ENCODE measurements at places on chromosomes 7 and 10.

- no peak for DNase-seq
Observed at GRCh38 chr7:91912494-91912893, 28.2 kb upstream of the AKAP9 start.

DNA sequence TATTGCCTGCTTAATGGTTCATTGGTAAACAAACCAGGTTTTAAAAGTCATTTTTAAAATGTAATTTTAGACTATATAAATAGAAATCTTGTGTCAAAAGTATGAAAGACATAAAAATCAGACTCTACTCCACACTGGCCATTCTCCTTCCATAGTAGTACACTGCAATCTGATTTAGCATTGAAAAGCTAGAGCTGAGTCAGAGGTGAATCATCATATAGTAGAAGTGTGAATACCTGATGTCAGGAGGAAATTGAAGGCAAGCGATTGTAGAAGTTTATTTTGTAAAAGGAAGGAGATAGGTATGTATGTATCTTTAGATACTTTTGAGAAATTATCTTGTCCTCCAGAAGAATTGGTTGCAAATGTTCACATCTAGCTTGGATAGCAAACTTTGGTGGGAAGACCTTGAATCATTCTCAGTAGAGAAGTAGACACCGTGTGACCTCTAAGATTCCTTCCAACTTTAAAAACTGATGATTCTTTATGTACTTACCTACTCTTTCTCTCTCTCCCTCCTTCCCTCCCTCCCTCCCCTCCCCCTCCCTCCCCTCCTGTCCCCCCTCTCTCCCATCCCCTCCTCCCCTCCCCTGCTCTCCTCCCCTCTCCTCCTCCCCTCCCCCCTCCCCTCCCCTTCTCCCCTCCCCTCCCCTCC, 88.1 kb downstream of the BTAF1 start:
- no peak for DNase-seq

DNA sequence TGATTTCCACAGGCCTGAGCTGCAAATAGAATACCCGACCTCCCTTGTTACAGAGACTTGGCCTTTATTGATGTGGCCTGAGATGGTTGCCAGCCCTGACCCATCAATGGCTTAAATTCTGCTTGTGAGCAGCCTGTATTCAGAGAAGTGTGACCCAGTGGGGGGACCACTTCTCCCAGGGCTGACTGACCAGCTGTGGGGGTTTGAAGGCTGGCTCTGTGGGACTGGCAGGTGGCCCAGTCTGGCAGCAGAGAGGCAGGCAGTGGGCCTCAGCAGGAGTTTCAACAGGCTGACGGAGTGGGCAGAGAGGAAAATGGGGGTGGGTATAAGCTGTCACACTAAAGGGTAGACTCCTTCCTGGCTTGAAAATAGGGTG, 12.2 kb upstream of the PPIF start:
- no peak for DNase-seq

- DNase-seq: peak; percentile 90
Observed at GRCh38 chr10:119667562-119668328, 16.6 kb downstream of the BAG3 start.

- DNase-seq: no peak
Observed at GRCh38 chr7:69989551-69989950, 391.3 kb downstream of the AUTS2 start.

GRCh38 chr7:45684910-45685618, 110.9 kb downstream of the ADCY1 start:
- peak; percentile 13 for DNase-seq

GRCh38 chr7:149444287-149444686, 16.6 kb downstream of the ZNF777 start:
- DNase-seq: no peak

DNA sequence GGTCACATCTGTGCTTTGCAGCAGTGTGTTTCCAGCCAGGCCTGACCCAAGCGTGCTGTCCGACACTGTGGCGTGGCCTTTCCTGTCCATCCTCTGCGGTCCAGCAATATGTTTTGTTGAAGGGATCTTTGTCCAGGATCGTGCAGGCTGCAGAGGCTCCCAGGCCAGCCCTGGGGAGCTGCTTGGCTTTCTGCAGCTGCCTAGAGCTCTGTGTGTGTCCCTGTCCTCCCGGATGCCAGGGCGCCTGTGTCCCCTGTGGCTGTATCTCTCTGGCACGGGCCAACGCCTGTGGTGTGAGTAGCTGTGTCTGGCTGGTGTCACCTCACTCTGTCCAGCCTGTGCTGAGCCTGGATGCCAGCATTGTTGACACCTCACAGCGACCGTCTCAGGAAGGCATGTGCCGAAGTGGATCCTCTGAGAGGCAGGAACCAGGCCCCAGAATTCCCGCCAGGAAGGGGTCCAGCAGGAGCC, 94.5 kb downstream of the INPP5A start:
- peak; percentile 73 for DNase-seq

DNA sequence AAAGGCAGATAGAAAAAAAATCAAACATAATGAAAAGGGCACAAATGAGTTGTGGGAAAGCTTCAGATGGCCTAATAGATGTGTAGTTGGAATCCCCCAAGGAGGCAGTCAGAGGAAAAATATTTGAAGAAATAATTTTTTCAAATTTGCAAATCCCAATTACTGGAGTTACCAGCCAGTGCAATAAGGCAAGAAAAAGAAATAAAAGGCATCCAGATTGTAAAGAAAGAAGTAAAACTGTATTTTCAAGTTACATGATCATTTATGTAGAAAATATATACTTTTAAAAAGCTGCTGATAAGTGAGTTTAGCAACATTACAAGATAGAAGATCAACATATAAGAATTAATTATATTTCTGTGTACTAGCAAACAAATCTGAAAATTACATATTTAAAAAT, 329.0 kb downstream of the SDK1 start:
- no peak for DNase-seq

DNA sequence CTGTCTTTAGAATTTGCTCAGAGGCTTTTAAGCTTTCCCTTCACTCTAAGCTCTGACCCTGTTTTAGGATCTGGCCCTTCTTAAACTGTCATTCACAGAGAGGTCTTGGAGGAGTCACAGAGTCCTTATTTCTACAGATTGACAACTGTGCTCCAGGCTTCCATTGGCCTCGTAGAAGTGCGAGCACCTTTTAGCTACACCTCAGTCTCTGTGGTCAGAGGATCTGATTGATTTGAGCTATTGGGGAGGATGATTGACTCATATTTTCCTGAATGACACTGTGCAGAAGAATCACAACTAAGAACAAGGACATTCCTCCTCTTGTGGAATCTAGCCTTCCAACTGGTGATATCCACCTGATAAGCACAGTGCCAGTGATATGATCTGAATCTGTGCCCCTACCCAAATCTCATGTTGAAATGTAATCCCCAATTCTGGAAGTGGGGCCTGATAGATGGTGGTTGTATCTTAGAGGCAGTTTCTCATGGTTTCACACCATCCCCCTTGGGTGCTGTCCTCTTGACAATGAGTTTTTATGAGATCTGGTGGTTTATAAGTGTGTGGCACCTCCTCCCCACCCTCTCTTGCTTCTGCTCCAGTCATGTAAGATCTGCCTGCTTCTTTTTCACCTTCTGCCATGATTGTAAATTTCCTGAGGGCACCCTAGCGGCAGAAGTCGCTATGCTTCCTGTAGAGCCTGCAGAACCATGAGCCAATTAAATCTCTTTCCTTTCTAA, 3.2 kb downstream of the CYP3A7 start:
- DNase-seq: no peak

All from tibial artery (tissue), 4 donors.